ENCODE measurements at places on chromosomes 5 and 9. TPM values are rescaled to one million over a fixed set of nuclear protein-coding genes. Genes with fewer than 3 reads are reported as not detected.
A peak's percentile ranks its signal among the peaks of the same experiment; 100 is the strongest.

RPL37 gene
- 624 TPM for total RNA-seq

DNA sequence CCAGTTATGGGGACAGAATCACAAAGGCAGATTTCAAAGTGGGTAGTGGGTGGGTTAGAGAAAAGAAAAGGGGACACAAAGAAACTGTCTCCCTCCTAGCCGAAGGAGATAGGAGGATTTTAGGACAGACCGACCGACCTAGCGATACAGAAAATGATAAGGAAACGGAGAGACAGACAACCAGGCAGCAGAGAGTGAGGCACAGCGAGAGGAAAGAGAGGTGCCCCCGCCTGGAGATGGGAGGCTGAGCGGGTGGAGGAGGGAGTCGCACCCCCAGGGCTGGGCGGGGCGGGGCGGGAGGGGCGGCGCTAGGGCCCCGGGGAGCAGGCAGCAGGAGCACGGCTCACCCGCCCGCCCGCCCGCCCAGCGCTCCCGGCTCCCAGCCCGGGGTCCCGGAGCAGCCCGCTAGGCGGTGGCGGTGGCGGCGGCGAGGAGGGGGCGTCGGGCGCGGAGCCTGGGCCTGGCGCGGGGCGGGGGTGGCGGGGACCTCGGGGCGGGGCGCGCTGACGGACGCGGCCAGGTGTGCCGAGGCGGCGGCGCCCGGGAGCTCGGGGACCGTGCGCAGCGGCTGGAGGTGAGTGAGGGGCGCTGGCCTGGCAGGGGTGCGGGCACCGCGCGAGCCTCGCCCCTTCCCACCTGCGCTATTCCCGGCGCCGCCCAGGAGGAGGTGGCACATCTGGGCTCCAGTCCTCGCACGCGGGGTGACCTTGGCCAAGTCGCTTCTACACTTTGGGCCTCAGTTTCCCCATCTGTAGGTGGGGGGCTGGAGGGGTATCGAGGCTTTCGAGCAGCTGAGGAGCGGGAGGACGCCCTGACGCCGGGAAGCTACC lies 15.9 kb upstream of the SYNPO start:
- H3K27me3 ChIP-seq: no peaks in the 10 kb centered on the region
- peaks cover 94% of the 10 kb centered on the region for H3K4me1 ChIP-seq
- no peaks in the 10 kb centered on the region for H3K36me3 ChIP-seq
- H3K27ac ChIP-seq: peak overlapping the region; percentile 99

DNA sequence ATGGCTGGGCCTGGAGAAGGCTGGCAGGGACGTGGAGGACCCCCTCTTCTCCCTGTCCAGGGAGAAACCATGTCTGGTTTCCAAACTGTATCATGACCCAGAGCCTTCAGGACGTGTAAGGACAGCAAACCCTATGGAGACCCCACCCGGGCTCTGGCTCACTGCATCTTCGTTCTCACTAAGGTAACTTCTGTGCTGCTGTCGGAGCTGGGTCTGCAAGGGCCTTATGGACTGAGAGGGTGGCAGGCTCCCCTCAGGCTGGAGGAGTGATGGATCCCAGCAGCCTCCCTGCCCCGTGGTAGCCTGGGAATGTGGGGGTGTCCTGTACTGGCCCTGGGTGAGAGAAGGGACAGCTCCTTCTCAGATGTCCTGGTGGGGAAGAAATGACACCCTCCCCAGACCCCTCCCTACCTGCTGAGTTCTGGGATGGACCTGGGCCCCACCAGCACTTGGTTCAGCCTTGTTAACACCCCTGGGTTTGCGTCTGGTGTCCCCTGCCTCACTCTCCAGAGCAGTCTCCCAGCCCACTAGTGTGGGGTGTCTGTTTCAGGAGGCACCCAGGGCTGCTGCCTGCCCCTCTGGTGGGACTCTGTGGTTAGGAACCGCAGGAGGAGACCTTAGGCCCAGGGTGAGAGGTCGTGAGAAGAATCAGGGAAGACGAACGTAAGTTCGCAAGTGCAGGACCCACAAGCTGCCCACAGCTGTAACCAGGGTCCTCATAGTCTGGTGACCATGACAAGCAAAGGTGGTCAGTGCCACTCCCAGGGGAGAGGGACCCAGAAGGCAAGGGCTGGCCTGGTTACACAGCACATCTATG lies 6.6 kb downstream of the SPATA31E1 start:
- H3K4me1 ChIP-seq: no peaks in the 10 kb centered on the region
- H3K4me3 ChIP-seq: no peak overlapping the region
- DNase-seq: no peak
- no peak overlapping the region for H3K27ac ChIP-seq
- no peaks in the 10 kb centered on the region for H3K36me3 ChIP-seq

- DNase-seq: no peak
- H3K4me3 ChIP-seq: no peak overlapping the region
- H3K4me1 ChIP-seq: no peaks in the 10 kb centered on the region
Measured at GRCh38 chr5:175788155-175788787, 83.1 kb upstream of the CPLX2 start.

- no peaks in the 10 kb centered on the region for H3K36me3 ChIP-seq
- no peak overlapping the region for H3K4me3 ChIP-seq
- H3K27ac ChIP-seq: no peak overlapping the region
- H3K4me1 ChIP-seq: peaks cover 36% of the 10 kb centered on the region
- no peak for DNase-seq
Measured at GRCh38 chr5:77633207-77633675, 5.3 kb downstream of the OTP start.

All from left ventricle myocardium inferior (tissue), 1 donor.